ENCODE measurements at places on chromosomes 4 and X.

GRCh38 chr4:132026166-132026565, 1122.9 kb upstream of the PCDH10 start:
- no peak for DNase-seq

DNA sequence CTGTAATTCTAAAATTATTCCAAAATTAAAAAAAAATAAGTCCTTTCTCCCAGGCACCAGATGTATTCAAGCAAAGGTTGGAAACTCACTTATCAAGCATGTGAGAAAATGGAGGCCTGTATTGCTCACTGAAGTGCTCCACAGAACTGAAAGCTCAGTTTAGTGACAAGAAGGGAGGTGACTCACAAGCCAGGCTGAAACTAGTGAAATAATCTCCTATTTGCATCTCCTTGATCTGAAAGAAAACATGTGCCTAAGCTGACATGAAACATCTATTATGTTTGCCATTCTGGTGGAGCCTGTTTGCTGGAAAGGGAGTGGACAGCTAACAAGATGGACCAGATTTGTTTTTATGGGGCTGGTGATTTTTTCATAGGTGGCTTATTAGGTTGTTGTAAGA, 54.0 kb upstream of the AMELX start:
- peak; percentile 79 for DNase-seq

- no peak for DNase-seq
Measured at GRCh38 chrX:67545036-67545821, 1.4 kb downstream of the AR start.

DNA sequence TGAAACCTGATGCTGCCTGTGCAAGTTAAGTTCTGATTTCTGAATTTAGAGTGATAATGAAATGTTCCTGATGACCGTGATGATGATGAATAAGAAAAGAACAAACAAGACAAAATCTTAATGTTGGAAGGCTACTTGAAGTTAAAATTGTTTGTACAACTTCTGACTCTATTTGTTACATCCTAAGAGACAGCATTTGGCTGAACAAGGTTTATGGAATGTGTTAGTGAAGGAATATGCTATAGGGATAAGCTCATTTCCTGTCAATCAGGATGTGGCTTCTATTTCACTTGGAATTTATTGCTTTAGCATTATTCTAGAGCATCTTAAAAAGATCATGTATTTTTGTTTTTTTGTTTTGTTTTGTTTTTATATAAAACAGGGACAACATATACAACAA, 267.5 kb downstream of the FAT4 start:
- peak; percentile 5 for DNase-seq

DNA sequence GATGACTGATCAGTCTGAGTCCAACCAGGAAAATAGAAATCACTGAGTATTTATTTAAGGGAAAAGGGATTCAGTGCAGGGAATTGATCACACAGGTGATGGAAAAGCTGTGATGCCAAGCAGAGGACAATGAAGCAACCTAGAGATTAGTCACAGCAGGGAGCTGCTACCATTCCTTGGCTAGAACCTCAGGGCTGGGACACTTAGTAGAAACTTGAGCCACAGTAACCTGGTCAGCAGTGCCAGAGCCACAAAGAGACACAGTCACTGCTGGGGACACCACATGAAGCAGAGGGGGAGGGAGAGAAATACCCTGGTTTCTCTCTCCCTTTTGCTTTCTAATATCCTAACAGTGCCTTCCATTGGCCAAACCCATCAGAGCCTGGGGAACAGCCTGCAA, 38.7 kb downstream of the RTL9 start:
- DNase-seq = no peak

- no peak for DNase-seq
Measured at GRCh38 chr4:94329933-94330332, 12.7 kb downstream of the HPGDS start.

DNA sequence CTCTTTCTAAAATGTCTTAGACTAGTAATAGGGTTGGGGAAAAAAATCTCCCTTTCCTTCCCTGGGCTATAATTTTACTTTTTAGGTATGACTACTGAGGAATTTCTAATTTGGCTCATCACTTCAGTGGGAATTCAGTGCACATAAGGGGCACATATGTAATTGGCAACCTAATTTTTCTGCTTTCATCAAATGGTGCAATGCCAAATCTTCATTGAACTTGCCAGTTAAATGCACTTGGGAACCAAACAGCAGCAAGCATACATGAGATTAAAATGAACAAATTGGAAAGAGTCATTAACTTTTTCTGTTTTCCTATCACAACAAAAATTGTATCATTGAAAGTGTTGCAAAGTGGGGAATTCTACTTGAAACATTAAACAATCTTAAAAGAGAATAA, 2.9 kb upstream of the CCSER1 start:
- no peak for DNase-seq

- no peak for DNase-seq
Measured at GRCh38 chr4:113682730-113683537, 78.6 kb downstream of the CAMK2D start.

- peak; percentile 76 for DNase-seq
Measured at GRCh38 chrX:53287493-53288138, 6.2 kb upstream of the IQSEC2 start.

GRCh38 chr4:117968606-117969005, 65.7 kb upstream of the NDST3 start:
- DNase-seq = peak; percentile 4

DNA sequence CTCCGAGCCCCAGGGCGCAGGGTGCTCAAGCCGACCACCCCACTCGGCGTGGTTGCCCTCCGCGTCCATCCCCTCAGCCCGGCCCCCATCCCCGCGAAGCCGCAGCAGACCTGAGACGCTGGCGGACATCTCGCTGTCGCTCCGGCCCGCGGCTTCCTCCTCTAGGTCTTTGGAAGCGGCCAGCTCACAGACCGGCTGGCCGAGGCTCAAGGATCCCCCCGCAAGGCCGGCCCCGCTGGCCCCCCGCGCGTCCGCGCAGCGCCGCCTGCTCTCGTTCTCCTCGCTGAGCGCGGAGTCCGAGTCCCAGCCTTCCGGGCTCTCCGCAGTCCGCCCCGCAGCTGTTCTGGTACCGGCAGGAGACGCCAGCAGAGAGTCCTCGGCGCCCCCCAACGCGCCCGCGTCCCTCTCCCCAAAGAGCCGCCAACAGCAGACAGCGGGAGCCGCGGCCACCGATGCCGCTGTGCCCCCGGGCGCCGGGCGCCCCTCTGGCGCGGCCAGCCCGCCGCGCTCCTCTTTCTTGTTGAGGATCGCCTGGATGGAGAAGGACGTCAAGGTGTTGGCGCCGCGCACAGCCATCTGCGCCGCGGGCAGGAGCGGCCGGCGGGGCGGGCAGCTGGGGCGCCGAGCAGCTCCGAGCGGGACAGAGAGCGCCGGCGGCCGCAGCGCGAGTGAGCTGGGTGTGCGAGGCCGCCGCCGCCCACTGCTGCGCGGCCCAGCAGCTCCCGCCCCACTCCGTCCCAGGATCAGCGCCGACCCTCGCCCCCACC, at the start of gene NKX3-2:
NKX3-2 (minus strand) TSS at position 670 of the 767 bp plus-strand sequence; CDS start at position 576, 94 bp downstream.
- no peak for DNase-seq

DNA sequence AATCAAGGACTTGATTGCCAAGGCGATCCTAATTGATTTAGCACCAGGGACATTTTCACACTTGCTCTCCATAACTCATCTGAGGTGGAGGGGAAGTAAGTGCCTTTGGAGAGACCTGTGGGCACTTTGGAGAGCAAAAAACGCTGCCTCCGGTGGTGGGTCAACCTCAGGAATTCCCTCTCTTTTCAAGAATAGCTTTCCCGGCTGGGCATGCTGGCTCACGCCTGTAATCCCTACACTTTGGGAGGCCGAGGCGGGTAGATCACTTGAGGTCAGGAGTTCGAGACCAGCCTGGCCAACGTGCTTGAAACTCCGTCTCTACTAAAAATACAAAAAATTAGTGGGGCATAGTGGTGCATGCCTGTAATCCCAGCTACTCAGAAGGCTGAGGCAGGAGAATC, 49.2 kb downstream of the PRPS1 start:
- peak; percentile 76 for DNase-seq

- no peak for DNase-seq
Measured at GRCh38 chr4:133823177-133823576, 378.4 kb downstream of the PABPC4L start.

DNA sequence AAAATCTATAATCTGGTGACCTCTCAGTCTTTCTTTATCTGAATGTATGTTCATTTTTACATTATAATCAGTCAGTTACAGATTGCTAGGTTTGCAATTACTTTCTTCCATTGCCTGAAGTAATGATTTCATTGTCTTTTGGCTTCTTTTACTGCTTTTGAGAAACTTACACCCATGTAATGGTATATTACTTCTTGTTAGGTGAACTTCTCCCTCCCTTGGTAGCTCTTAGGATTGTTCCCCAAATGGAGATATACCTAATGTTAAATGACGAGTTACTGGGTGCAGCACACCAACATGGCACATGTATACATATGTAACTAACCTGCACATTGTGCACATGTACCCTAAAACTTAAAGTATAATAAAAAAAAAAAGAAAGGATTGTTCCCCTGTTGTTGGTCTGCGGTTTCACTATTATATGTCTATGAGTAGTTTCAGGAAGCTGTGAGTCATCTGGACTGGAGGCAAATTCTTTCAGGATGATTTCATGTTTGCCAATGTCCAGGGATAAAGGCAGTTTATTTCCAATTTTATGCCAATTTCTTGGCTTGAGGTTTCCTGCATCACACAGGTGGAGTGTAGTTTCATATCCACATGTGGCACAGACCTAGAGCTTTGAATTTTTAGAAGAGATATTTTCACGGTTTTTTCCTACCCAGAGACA, 21.8 kb downstream of the SPANXC start:
- DNase-seq = peak; percentile 91

- no peak for DNase-seq
Measured at GRCh38 chrX:37824491-37825214, 22.7 kb downstream of the DYNLT3 start.

- DNase-seq = no peak
Measured at GRCh38 chrX:16457239-16457638, 192.7 kb upstream of the S100G start.

- DNase-seq = peak; percentile 23
Measured at GRCh38 chrX:15056044-15056443, 182.8 kb downstream of the MOSPD2 start.

DNA sequence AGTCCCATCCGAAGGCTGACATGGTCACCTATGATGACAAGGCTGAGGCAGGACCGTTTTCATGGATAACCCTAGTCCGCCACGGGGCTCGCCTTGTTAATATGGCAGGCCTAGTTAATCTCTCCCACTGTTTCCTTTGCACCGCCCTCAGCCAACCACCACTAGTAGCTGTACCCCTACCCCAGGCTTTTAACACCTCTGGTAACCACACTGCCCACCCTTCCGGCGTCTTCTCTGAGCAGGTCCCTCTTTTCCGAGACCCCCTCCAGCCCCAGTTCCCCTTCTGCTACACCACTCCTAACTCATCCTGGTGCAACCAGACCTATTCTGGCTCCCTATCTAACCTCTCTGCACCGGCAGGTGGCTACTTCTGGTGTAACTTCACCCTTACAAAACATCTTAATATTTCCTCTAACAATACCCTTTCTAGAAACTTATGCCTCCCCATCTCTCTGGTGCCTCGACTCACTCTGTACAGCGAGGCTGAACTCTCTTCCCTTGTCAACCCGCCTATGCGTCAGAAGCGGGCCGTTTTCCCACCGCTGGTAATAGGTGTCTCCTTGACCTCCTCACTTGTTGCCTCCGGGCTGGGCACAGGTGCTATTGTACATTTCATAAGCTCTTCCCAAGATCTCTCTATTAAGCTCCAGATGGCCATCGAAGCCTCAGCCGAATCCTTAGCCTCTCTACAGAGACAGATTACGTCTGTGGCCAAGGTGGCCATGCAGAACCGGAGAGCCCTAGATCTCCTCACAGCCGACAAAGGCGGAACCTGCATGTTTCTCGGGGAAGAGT, 964.4 kb downstream of the RPA4 start:
- no peak for DNase-seq

GRCh38 chr4:186698028-186698427, 25.6 kb downstream of the FAT1 start:
- DNase-seq = no peak

DNA sequence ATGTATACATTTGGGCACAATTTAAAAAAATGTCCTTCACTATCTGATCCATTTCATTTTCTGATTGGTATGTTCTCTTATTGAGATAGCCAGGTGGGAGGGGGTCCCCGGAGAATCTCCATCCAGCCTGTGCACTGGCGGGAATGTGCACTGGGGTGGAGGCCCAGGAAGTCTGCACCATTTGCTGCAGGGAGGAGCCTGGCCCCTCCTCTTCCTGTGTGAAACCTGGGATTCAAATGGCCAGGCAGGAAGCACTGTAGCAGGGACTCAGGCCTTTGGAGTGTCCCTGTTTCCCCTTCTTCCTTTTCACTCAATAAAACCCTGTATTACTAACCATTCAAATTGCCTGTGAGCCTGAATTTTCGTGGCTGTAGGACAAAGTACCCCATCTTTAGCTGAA, 44.3 kb downstream of the GPRIN3 start:
- DNase-seq = no peak
